CD14-positive monocyte (primary cell): ENCODE measurements at places on chromosomes 7 and 10.

DNA sequence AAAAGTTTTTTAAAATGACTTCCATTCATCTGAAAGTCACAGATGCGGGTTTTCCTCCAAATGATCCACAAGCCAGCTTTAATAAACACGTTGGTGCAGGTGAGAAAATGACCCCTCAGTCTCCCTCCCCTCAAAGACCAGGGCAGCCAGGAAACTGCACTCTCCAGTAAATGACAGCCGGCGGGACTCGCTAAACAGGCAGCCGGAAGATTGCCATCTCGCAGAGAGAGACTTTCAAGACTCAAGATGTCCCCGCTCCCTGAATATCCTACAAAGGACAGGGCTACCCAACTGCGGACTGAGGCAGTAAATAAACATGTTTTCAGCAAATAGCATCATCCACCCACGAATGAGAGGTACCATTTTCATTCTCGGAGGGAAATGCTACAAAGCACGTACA is 116.8 kb downstream of the DIP2C start:
- DNase-seq = no peak

- no peak for DNase-seq
Measured at GRCh38 chr7:118793582-118793981, 569.1 kb downstream of the ANKRD7 start.

GRCh38 chr7:85890244-85890811 is 703.5 kb upstream of the SEMA3D start:
- no peak for DNase-seq

- no peak for DNase-seq
Measured at GRCh38 chr10:131111007-131111406, 200.5 kb downstream of the TCERG1L start.

DNA sequence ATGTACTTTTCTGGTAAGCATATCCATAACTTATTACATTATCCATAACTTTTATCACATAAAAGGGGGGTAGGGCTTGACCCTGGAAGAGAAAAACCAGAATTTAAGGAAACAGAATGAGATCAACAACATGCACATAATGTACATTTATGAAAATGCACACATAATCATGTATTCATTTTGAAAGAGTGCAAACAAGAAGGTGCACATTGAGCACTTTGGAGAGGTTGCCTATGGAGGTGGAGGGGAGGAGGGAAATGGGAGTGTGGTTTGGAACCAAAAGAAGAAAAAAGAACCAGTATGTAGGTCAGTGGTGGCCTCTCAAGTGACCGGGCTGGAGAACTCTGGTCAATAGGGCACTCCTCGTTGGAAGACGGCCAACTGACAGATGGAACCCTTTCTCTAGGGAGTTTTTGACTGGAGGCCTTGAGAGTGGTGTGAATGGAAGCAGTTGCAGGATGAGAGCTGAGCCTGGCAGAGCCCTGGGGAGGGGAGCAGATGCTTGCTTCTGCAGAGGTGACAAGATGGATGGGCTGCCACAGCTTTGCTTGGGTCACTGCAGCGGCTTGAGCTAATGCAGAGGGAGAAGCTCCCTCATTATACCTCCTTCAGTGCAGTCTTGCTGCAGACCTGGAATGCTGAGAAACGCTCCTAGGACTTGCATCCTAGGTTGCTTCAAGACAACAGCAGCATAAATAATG is 192.7 kb downstream of the SEC23IP start:
- DNase-seq = no peak
